Erythroblast (primary cell): ENCODE measurements at places on chromosomes 4 and X.

DNA sequence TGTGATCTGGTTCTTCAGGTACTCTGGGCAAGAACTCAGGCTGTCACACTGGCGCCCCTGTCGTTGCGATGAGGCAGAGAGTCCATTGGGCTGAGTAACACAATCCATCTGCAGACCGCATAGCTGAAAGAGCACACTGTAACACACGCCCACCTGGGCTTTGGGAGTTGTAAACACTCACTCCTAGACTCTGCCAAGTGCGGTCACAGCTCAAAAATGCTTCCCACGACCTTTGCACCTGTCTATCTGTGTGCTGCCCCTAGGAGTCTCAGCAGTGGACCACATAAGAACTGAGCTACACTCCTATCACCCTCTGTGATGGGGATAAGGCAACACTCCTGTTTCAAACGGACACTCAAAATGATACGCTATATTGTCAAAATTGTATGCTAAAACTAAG, 2028.3 kb downstream of the PCDH7 start:
- DNase-seq: no peak

GRCh38 chr4:88817740-88818139, 120.1 kb upstream of the NAP1L5 start:
- DNase-seq: no peak

DNA sequence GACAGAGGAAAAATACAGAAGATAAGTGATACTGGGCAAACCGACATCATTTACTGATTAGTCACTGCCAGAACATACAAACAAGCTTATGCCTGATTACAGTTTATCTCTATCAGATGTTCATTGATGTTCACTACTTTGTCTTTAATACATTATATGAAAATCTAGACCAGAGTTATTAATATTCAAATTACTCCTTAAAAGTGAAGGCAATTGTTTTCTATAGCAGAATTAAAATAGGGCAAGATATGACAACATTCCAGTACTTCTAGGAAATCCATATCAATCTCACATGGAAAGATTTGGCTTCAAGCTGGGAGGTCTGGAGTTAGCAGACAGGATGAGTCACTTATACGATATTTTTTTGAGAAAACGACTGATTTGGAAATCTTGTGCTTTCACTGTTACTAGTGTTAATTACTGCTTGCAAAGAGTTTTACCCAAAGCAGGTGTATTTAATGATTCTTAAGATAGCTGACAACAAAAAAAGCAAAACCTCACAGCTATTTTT, 31.8 kb downstream of the HPGD start:
- peak; percentile 46 for DNase-seq

GRCh38 chr4:187903700-187904099, 91.9 kb upstream of the ZFP42 start:
- DNase-seq: no peak

DNA sequence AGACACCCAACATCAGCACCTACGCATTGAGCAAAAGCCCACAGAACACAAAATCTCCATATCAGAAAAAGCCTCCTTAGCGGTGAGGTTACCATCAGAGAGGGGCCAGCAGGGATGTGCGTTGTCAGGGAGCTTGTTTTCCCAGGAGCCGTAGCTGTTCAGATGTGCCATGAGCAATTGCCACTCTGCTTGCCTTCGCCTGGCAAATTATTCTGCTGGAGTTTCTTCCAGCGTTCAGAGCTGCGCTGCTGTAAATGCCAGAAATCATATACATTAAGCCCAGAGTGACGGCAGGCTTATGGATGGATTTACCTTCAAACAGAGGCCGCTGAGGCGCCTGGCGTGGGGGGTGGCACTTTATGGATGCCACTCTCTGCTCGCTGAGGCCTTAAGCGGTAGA, 632.3 kb downstream of the BCOR start:
- no peak for DNase-seq

- DNase-seq: no peak
Observed at GRCh38 chr4:5887361-5888221, 5.3 kb downstream of the CRMP1 start.
